ENCODE measurements at places on chromosomes 6 and 20.

GRCh38 chr6:45687570-45687969 lies 309.8 kb upstream of the SUPT3H start:
- DNase-seq, result no peak

DNA sequence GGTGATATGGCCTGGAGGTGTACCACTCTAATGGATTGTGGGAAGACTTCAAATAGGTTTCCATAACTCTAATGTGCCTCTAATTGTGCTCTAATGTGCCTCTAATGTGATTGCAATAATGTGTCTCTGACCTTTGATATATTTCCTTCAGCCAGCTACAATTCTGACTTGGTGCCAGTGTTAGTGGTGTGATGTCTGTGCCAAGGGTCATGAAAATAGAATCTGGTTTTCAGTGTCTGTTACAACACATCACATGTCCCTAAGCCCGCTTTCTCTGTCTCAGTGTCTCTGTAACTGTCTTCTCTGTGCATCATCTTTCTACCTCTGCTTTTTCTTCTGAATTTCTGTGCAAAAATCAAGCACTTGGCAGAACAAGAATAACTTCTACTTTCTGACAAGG lies 77.2 kb upstream of the ECI2 start:
- no peak for DNase-seq

DNA sequence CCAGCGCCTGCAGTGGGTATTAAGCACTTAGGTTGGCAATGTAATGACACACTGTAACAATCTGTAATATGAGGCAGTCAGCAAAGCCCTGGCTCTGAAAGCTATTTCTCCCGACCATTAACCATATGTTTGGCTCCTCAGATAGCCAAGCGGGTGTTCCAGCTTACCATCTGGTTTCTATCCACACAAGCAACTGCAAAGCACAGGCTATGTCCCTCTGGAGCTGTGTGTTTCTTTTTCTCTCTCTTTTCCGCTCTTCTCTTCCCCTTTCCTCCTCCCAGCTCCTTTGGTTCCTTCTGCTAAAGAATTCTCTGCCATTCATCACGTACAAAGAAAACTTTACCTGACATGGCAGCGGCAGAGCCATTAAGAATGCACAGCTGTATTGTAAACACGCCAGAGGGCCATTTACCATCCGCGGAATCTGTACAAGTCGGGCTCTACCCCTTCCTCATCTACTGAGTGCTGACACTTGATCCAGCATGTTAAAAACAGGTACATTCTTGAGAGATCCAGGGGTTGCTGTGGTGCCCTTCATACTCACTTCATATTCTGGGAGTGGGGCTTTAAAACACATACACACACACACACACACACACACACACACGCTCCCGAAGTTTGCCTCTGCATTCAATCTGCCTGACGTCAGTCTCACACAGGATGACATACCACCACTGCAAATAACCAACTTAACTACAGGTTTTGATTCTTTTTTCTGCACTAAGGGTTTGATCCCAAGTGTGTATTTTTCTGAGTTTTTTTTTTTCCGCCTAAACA lies 77.2 kb downstream of the BACH2 start:
- DNase-seq, result peak; percentile 95

DNA sequence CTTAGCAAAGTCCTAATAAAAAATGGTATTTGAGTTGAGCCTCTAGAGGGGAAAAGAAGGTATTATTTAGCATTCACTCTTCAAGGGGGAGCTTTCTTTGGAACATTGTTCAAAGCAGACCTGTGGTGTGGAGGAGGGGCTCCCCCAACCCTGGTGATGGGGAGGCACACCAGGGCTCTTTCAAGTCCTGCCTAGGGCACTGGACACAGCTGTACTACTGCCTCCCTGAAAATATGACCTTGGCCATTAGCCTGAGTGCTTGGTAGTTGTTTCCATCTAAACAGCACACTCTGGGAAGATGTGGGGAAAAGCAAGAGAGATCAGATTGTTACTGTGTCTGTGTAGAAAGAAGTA lies 215.1 kb upstream of the CNR1 start:
- DNase-seq, result no peak

GRCh38 chr6:169775321-169775720 lies 23.9 kb downstream of the ERMARD start:
- DNase-seq, result no peak

DNA sequence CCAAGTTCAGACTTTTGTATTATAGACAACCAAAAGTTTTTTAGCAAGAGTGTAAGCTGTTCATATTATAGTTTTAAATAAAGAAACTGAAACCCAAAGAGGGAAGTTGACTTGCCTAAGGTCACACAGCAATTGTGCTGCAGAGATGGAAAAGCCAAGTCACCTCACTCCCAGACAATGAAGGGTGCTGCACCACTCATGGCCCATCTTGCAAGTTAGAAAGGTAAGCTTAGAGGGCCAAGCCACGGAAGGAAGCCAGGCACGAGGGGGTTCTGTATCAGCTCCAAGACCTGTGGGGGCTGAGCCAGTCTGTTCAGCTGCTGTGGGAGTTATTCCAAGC lies 860 bp downstream of the DEFB124 start:
- DNase-seq, result no peak

DNA sequence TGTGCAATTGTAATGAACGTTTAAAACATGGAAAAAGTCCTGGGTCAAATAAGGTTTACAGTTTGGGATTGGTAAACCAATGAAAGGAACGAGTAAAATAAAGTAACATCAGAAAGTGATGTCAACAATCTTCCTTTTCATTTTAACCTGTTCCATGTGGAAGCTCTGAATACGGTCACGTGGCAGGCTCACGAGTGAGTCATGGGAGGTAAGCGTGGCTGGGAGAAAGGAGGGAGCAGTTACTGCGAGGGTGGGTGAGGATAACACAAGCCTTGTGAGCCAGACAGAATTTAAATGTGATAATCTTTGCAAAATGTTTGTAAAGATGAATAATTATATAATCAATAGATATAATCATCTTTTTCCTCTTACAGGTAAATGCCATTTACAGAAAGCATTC lies 171.3 kb upstream of the HDAC2 start:
- DNase-seq, result peak; percentile 4

- no peak for DNase-seq
Measured at GRCh38 chr20:42441864-42442331, 747.8 kb downstream of the PTPRT start.

- DNase-seq, result no peak
Measured at GRCh38 chr20:60899320-60899719, 352.7 kb upstream of the CDH4 start.

- DNase-seq, result peak; percentile 68
Measured at GRCh38 chr20:7392542-7393206, 547.6 kb downstream of the HAO1 start.

- DNase-seq, result no peak
Measured at GRCh38 chr6:101776919-101777350, 383.4 kb downstream of the GRIK2 start.

GRCh38 chr6:105711216-105711615 lies 308.3 kb upstream of the PREP start:
- no peak for DNase-seq

- DNase-seq, result no peak
Measured at GRCh38 chr6:108169464-108170331, 3.9 kb downstream of the NR2E1 start.

GRCh38 chr6:55136916-55137315 lies 37.4 kb upstream of the HCRTR2 start:
- peak; percentile 79 for DNase-seq

DNA sequence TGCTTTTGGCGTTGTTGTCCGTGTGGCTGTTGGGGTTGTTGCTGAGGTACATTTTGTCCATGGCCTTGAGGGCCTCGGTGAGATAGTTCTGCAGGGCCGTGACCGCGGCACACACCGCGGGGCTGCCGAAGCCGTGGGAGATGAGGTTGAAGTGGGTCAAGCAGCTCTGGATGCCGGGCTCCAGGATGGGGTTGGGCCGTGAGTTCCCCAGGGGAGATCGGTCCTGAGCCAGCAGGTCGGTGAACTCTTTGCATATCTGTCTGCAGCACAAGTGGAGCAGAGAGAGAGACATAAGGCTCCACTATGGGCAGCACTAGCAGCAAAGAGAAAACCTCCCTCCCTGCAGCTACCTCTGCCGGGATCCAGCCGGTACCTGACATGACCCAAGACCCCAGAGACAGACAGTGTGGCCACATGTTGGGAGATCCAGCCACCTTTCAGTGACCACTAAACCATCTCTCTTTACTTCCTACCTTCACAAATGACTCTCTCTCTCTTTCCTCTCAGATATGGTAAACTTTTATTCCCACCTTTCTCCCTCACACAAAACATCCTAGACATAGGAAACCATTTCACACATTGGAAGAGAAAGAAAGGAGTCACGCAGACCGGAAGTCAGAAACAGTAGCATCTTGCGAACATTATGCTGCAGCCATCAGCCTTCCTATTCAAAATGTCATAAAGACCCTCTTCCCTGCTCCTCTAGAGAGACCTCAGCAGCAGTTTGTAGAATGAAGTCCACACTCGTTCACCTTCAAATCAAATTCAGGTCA lies 16.2 kb downstream of the TFAP2A start:
- DNase-seq, result no peak

DNA sequence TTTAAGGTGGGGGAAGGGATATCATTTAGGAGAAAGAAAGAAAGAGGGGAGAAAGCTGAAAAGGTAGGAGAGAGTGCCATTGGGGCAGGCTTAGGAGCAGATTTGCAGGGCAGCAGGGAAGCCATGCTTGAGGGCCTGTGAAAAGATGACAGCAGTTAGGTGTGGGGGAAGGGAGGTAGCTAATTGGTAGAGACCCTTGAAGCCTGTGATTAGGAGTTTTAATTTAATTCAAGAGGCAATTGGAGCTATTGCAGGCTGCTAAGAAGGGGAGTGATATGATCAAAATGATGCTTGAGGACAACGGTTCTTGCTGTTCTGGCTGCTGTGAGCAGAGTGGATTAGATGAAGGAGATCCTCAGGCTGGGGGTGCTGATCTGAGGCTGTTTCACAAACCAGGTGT lies 24.5 kb upstream of the SEC63 start:
- DNase-seq, result no peak

DNA sequence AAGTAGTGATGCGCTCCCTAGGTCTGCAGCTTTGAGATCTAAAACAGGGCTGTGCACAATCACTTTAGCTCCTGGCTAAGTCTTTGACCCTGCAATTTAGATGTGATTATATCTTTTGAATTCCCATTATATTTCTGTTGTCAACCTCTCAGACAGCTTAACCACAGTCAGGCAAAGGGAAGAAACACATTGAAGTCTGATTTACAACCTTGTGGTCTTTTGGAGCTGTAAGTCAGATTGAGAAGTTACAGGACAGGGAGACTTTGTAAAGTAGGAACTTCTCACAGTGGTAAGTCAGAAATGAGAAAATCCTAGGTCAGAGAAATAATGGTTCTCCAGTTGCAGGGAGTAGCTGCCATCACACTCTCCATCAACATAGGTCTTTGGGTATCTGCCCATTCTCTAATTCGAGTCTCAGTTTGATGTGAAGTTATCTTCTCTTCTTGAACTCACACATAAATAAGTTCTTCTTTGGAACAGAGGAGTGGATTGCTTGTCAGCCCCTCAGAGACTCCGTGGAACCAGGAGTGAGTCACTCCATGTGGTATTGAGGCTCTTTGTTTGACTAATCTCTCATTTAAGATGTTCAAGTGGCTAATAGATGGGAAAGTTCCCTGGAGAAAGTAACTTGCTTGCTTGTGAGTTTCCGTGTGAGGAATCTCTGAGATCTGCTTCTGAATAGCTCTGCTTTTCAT lies 35.0 kb upstream of the SGK1 start:
- DNase-seq, result peak; percentile 80

GRCh38 chr6:79984261-79984660 lies 20.2 kb upstream of the TTK start:
- peak; percentile 14 for DNase-seq

DNA sequence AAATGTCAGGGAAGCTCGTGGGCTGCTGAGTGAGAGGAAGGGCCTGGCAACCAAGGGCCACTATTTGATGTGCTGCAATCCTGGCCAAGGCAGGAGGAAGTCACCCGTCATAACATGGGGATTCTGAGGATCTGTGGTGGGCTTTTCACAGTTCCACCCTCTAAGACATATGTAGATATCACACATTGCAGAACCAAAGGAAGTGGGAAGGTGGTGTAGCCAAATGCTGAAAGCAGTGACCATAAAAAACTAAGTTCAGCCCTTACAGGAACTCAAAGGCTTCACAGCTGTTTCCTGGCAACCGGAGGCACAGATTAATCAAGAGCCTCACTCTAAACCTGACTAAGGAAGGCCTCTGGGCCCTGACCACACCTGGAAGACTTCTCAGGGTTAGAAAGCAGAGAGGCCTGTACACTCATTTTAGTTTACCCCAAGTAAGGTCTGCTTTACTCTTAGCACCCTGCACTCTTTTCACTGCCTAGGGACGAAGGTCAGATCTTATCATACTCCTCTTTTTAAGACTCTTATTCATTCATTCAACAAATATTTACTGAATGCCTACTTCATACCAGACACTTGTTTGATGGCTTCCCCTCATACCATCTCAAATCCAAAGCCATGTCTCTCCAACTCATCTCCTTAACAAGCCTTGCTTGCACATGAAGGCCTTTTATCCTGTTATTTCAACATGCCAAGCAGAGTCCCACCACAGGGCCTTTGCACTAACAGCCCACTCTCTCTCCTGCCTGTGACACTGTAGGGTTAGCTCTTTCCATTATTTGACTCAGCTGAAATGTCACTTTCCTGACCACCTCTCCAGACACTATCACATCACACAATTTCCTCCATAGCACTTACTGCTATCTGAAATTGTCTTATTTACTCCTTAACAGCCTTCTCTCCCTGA lies 2.6 kb downstream of the UBE2V1 start:
- DNase-seq, result peak; percentile 31

Measured in fibroblast of upper back skin (primary cell).